Caudate nucleus (tissue), 63 donors: ENCODE measurements at places on chromosomes 3 and 15.

DNA sequence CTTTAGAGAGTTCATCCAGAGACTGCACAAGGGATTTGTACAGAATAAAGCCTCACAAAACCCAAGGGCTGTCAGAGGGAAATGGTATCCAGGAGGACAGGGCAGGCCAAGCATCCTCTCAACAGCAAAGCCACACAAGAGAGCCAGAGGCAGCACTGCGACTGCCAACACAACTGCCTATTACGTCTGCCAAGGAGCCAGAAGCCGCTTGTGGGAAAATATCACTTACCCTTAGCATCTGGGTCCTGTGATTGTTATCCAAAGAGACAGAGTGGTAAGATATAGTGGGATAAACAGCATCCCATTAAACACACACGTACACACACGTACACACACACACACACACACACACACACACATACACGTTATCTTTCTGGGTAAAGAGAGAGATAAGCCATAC lies 618.3 kb upstream of the AGTR1 start:
- peak; percentile 52 for DNase-seq

- DNase-seq, result no peak
Measured at GRCh38 chr15:96122077-96123027, 208.1 kb upstream of the NR2F2 start.

GRCh38 chr3:87173776-87174175 lies 53.3 kb upstream of the CHMP2B start:
- no peak for DNase-seq

DNA sequence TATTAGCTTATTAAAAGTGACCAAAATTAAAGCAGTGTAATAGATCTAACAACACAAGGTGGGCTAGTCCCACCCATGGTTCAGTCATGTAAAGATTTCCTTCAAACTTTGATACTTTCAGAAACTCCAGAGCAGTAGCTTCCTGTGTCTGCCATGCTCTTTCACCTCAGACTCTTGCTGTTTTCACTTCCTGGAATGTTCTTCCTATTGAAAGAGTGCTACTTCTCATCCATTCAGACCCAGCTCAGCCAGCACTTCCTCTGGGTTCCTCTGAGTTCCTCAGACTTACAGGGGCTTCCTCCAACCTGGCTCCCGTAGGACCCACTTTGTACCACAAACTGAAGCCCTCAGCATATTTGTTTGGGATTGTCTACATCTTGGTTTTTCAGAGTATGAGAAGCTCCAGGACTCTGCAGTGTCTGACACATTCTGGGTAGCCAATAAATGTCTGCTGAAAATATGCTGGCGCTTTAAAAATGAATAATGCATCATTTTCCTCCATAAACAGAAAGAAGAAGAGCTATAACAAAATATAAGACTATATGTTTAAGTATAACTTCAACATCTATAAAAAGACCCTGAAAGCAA lies 18.0 kb downstream of the NCEH1 start:
- DNase-seq, result no peak

DNA sequence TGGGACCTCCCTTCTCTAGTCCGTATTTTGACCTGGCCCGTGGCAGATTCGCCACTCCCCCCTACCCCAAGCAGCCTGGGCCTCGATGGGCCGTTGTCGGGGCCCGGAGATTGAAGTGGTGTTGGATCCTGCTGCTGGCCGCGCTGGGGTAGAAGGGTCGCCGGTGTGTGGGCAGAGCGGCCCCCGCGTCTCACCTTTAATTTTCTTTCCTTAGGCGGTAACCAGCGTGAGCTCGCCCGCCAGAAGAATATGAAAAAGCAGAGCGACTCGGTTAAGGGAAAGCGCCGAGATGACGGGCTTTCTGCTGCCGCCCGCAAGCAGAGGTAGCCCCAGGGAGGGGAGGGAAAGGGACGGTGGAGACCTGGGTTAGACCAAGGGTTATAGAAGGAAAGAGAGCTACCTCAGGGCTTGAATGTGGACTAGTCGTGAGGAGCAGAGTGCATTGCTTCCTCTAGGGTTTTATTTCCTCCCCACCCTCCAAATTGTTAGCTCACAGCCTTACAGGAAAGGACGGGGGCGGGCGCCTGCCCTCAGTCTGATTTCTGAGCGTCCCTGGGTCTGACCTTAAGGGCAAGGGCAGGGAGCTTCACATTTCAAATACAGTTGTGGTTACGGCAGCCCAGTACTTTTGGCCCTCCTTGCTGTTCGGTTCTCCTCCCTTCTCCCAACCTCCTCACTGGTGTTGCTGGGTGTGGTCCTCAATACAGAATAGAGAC lies 799 bp downstream of the SERF2 start:
- no peak for DNase-seq

- DNase-seq, result no peak
Measured at GRCh38 chr15:55230051-55230670, 33.4 kb upstream of the RSL24D1 start.

DNA sequence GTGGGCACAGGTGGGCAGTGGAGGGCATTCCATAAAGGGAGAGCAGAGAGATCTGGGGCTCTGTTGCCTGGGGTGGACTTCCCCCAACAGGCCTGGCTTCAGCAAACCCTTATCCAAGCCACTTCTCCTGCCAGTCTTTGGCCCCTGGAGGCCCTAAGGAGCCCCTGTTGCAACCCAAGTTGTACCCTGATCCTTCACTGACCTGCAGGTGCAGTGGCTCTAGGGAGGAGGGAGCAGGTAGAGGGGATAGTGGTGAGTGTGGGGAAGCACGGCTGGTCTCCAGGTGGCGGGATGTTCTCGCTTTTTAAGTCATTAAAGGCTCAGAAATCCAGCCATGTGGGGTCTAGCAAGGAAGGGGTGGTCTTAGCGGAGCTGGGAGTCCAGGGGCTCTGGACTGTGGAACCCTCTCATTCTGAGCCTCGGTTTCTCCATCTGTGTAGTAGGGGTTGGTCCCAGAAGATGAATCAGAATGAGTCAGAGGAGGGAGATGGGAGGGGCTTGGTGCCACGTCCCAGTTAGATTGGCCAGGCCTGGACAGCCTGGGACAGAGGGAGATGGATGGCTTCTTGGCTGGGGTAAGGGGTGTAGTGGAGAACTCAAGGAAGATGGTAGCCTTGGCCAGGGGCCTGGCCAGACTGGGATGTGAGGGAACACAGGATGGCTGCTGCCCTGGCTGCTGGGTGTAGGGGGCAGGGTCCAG lies 2.6 kb downstream of the ZBTB47 start:
- no peak for DNase-seq

GRCh38 chr3:145906301-145906700 lies 254.7 kb downstream of the PLOD2 start:
- no peak for DNase-seq

- DNase-seq, result no peak
Measured at GRCh38 chr15:60419753-60420152, 22.0 kb upstream of the ANXA2 start.

GRCh38 chr3:111851511-111851954 lies 7.5 kb upstream of the PHLDB2 start:
- DNase-seq, result no peak

DNA sequence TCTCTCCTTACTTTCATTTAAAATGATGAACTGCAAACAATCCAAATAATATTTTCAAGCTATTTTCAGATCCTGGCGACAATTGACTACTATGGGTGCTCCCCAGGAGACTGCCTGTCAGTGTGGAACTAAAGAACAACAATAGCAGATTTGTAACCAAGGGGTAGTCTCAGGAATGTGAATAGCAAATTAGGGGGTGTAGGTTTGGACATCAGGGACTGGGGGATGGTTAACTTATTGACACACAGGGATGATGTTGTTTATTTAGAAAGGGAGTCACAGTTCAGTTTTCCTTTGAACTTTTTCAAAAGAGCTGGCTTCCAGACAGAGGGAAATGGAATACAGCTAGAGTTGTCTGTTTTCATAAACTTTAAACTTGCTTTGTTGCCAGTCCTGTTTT lies 229.8 kb downstream of the LRTM1 start:
- no peak for DNase-seq

DNA sequence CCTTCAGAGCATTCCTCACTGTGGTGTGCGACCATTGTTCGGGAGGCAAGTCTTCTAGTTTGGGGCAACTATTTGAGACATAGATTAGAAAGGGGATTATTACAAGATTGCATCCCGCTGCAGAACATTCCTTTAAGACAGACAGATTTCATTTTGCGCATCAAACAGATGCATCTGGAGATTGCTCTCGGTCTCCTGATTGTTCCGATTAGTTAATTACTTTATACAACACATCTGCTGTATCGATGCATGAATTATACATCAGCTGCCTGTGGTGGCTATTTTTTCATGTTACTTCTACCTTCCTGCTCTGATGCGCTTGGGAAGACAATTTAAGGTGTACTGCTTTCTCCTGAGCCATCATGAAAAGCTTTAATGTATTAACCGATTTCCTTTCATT lies 10.0 kb downstream of the SATB1 start:
- no peak for DNase-seq

DNA sequence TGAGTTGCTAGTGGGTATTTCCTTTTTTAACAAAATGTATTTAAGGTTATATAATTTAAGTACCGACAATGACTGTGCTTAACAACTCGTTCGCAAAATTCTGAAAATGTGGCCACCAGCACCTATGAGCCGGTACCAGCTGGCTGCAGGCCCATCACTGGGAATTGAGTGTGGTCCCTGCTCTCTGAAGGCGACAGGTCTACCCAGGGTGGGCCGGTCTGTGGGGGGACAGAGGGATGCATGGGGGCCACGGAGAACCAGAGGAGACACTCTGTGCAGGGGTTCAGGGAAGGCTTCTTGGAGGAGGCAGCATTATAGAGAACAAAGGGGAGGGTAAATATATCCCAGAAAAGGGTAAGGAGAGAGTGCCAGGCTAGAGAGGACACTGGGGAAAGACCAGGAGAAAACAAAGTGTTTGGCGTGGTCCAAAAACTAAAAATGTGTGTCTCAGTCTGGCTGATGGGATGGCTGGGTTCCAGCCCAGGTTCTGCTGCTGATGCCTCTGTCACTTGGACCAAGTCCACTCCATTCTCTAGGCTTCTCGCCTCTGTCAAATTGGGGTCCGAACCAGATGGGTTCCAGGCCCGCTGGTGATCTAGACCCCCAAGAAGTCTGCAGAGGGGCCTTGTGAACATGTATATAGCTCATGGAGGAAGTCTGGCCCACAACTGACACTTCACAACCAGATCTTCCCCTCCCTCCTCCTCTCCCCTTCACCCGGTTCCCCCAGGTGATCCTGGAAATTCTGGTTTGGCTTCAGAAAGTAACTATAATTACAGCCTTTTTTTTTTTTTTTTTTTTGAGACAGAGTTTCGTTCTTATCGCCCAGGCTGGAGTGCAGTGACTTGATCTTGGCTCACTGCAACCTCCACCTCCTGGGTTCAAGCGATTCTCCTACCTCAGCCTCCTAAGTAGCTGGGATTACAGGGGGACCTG lies 10.7 kb upstream of the CYP11A1 start:
- no peak for DNase-seq

DNA sequence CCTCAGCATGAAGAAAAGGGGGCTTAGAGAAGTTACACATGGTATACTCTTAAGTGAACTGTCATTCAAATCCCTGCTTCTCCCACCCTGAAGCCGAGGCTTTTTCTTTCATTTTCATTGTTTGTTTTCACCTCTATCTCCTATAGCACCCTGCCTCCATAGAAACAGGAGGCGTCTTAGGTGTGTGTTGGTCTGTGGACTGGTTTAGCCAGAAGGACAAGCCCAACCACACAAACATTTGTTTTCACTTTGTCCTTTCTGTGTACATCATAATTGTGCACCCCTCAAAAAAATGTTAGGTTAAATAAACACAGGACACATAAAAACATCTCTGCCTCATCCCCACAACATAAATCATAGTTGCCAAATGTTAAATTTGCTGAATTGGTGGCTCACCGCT lies 73.3 kb upstream of the UBE2E2 start:
- no peak for DNase-seq

GRCh38 chr3:164452707-164453106 lies 625.6 kb downstream of the SI start:
- no peak for DNase-seq

DNA sequence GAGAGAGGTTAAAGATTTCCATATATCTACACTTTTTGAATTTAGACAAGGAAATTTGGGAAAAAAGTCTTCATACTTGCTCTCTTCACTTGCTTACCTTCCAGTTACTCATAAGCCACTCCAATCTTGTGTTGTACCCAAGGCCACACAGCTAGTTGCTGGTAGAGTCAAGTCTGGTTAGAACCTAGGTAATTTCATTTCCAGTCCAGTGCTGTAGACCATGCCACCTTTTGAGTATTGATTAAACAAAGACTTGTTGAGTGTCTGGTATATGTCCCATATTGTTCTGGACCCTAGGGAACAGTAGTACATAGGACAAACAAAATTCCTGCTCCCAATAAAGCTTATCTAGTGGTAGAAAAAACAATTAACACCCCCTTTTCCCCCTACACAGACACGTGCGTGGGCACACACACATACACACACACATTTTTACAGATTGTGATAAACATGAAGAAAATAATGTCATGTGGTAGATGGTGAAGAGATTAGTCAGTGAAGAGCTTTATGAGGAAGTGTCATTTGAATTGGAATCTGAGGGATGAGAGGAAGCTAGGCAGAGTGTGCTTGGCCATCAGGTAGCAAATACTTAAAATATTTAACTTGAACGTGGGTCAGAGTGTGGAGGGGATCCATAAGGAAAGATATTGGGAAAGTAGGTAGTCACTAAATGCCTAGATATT lies 2.1 kb downstream of the CMC1 start:
- DNase-seq, result no peak

DNA sequence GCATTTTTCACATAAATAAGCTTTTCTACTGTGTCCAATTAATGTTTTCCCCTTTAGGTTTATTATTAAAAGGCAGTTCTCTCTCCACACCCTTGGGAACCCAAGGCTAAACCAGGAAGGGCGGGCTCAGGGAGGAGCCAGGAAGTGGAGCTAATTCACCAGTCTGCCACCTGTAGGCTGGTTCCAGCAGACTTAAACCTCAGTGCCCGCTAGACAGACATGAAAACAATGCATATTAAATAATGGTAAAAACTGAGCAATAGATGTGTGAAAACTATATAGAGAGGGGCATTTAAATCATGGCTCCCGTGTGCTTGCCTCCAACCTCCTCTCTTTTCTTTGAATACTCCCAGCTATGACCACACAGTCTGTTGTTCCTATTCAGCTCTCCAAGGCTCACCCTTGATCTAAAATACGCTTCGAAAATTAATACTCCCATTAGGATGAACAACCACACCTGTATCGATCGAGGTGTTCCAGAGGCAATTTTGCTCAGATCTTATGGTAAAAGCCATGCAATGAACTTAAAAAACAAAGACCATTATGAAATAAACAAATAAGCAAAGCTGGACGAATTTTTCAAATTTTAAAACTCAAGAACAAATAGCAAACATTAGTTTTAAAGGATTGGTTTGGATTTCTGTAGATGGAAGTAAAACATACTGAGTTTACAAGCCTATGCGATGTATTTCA lies 253.3 kb downstream of the TJP1 start:
- no peak for DNase-seq

DNA sequence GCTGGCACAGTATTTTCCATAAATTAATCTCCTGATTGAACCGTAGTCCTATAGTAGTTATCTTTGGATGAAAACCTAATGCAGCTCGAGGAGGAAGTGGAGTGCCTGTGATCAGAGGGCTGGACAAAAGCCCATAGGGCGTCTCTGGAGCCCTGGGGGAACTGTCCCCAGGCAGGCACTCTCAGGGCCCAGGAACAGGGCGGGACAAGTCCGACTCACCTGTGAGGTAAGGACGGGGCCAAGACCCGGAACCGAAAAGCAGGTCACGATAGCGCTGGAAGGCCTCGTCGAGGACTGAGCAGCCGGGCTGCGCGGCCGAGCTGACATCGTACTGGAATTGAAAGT lies 341 bp downstream of the HEXA start:
- no peak for DNase-seq
